AG04450 (cell line): ENCODE measurements at places on chromosomes 16 and 17. TPM values are rescaled to one million over a fixed set of nuclear protein-coding genes. Genes with fewer than 3 reads are reported as not detected.

Gene FOXL1
- polyA plus RNA-seq = 41.1 and 41.9 TPM in 2 replicates

Gene AFMID
- polyA plus RNA-seq = 26.2 and 30.2 TPM in 2 replicates

Gene ADAMTS18
- not detected in 2 replicates for polyA plus RNA-seq

Gene GCGR
- not detected in 2 replicates for polyA plus RNA-seq

Gene TBC1D3L
- 3.6 and 4.8 TPM in 2 replicates for polyA plus RNA-seq

Gene SEZ6L2
- polyA plus RNA-seq = 5.0 and 6.8 TPM in 2 replicates

Gene SPNS2
- not detected in 2 replicates for polyA plus RNA-seq

Gene IRX3
- polyA plus RNA-seq = not detected in 2 replicates

Gene HES7
- not detected in 2 replicates for polyA plus RNA-seq

Gene FOXJ1
- polyA plus RNA-seq = not detected in 2 replicates

Gene ALDOC
- polyA plus RNA-seq = 46.3 and 48.6 TPM in 2 replicates

Gene TRPV2
- 30.8 and 38.4 TPM in 2 replicates for polyA plus RNA-seq

Gene KCNJ2
- polyA plus RNA-seq = 1.7 and 2.4 TPM in 2 replicates

Gene CNTNAP4
- not detected in 2 replicates for polyA plus RNA-seq

Gene AHSP
- polyA plus RNA-seq = not detected in 2 replicates

Gene DBNDD1
- polyA plus RNA-seq = 9.2 and 12.5 TPM in 2 replicates

Gene MYCBPAP
- 0.11 and 0.17 TPM in 2 replicates for polyA plus RNA-seq

Gene NXPH3
- polyA plus RNA-seq = 0.20 and 0.27 TPM in 2 replicates

Gene SPECC1
- polyA plus RNA-seq = 47.2 and 56.4 TPM in 2 replicates

Gene CACNA1G
- 0.05 TPM in 1 of 2 replicates, not detected in the other for polyA plus RNA-seq

Gene CSH1
- not detected in 2 replicates for polyA plus RNA-seq

Gene CCL11
- polyA plus RNA-seq = 0.73 and 0.89 TPM in 2 replicates

Gene OTOA
- polyA plus RNA-seq = not detected in 2 replicates

Gene SPAG5
- 17.0 and 17.4 TPM in 2 replicates for polyA plus RNA-seq

Gene GAS7
- 5.6 and 6.3 TPM in 2 replicates for polyA plus RNA-seq

Gene CREBBP
- polyA plus RNA-seq = 9.8 and 14.3 TPM in 2 replicates

Gene MYOCD
- 17.5 and 19.0 TPM in 2 replicates for polyA plus RNA-seq

Gene TENT4B
- polyA plus RNA-seq = 6.0 and 8.9 TPM in 2 replicates

Gene GSDMA
- polyA plus RNA-seq = not detected in 2 replicates

Gene BAHCC1
- 1.3 and 2.5 TPM in 2 replicates for polyA plus RNA-seq

Gene CCL14
- polyA plus RNA-seq = not detected in 2 replicates

Gene SRCIN1
- polyA plus RNA-seq = not detected in 2 replicates

Gene CCL17
- polyA plus RNA-seq = not detected in 2 replicates

Gene MYO18A
- polyA plus RNA-seq = 9.8 and 16.7 TPM in 2 replicates

Gene FNDC8
- 0.09 TPM in 1 of 2 replicates, not detected in the other for polyA plus RNA-seq

Gene TMIGD1
- polyA plus RNA-seq = not detected in 2 replicates

Gene NACA2
- 0.25 and 0.56 TPM in 2 replicates for polyA plus RNA-seq

Gene KRT9
- not detected in 2 replicates for polyA plus RNA-seq

Gene HBA2
- not detected in 2 replicates for polyA plus RNA-seq

Gene TEKT1
- not detected in 2 replicates for polyA plus RNA-seq

Gene EDC4
- 18.7 and 31.6 TPM in 2 replicates for polyA plus RNA-seq

Gene TBC1D3I
- 0.10 and 0.19 TPM in 2 replicates for polyA plus RNA-seq

Gene C16orf74
- polyA plus RNA-seq = 3.2 and 5.0 TPM in 2 replicates

Gene TBC1D3H
- polyA plus RNA-seq = not detected in 2 replicates

Gene CASKIN1
- 0.01 and 0.02 TPM in 2 replicates for polyA plus RNA-seq

Gene NPIPB2
- polyA plus RNA-seq = 5.2 and 5.8 TPM in 2 replicates

Gene HOXB1
- polyA plus RNA-seq = not detected in 2 replicates

Gene GAA
- 3.8 and 6.0 TPM in 2 replicates for polyA plus RNA-seq

Gene NARF
- 76.1 and 82.4 TPM in 2 replicates for polyA plus RNA-seq

Gene PPP4C
- polyA plus RNA-seq = 112 and 140 TPM in 2 replicates

Gene CD300H
- not detected in 2 replicates for polyA plus RNA-seq

Gene ATXN1L
- polyA plus RNA-seq = 11.3 and 13.7 TPM in 2 replicates

Gene CYGB
- polyA plus RNA-seq = 7.4 and 7.7 TPM in 2 replicates
